ENCODE measurements at places on chromosomes 12 and 14.

GRCh38 chr12:98401427-98401826, 114.0 kb upstream of the TMPO start:
- no peak for DNase-seq

- no peak for DNase-seq
Measured at GRCh38 chr14:91681893-91682563, 49.9 kb downstream of the CATSPERB start.

- peak; percentile 23 for DNase-seq
Measured at GRCh38 chr14:51652168-51653078, 713 bp downstream of the FRMD6 start.

- DNase-seq, result no peak
Measured at GRCh38 chr12:11849757-11850504, 200.5 kb downstream of the ETV6 start.

GRCh38 chr12:97640826-97641225, 178.2 kb downstream of the RMST start:
- no peak for DNase-seq

- DNase-seq, result no peak
Measured at GRCh38 chr12:42810006-42810405, 220.5 kb upstream of the PRICKLE1 start.

DNA sequence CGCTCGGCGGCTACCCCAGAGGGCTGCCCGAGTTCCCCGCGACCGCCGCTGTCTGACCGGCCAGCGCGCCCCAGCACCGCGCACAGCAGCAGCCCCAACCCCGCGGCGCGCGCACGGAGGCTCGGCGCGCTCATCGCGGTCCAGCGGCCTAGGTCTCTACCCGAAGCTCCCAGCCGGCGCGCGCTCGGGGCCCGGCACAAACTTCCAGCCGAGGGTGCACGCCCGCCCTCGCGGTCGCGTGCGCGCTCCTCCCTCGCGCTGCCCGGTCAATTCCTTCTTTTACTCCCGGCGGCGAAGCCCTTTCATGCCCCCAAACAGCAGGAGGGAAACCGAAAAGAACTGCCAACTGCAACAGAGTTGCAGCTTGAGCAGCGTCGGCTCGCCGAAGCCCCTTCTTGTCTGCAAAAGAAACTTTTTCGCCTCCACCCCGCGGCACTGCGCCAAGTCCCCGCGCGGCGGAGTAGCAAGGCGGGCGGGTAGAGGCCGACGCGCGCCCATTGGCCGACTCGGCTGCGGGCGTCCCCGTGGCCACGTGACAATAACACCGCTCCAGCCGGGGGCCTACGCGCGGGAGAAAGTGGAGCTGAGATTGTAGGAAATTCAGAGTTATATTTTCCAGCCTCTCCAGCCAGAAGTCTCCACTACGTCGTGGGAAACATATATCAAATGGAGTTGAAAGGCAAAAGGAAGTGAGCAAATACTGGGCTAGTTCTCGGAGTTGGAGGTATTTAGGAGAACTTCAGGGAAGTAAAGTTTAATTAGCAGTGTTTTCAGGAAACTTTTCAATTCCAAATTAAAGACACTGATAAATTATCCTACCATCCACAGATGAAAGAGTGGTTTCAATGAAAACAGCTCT, at the start of gene LRIG3:
LRIG3 (minus strand) TSS at position 403 of the 859 bp plus-strand sequence; CDS start at position 134, 269 bp downstream.
- peak; percentile 56 for DNase-seq

DNA sequence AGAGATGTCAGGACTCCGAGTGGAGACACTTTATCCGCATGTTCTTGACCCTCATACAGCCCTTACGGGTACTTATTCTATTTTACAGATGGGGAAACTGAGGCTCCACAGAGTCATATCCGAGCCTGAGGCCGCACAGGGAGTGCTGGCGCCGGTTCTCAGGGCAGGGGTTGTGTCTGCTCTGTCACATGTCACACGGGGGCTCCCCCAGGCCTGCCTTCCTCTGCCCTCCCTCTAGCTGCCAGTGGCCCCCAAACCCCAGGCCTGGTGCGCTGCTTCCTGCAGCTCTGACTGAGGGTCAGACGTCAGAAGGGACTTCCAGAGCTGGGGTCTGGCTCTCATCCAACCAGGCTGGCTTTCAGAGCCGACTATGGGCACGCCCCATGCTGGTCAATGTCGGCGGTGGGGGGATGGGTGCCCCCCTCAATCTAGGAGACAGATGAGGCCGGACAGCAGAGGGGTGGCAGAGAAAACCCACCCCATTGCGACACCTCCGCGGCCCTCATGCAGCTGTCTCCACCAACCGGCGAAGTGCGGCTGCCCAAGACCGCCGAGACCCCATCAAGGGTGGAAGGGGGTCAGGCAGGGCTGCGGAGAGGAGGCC, 811 bp upstream of the INF2 start:
- DNase-seq, result no peak

GRCh38 chr12:21656905-21657325, 727 bp downstream of the LDHB start:
- peak; percentile 42 for DNase-seq

DNA sequence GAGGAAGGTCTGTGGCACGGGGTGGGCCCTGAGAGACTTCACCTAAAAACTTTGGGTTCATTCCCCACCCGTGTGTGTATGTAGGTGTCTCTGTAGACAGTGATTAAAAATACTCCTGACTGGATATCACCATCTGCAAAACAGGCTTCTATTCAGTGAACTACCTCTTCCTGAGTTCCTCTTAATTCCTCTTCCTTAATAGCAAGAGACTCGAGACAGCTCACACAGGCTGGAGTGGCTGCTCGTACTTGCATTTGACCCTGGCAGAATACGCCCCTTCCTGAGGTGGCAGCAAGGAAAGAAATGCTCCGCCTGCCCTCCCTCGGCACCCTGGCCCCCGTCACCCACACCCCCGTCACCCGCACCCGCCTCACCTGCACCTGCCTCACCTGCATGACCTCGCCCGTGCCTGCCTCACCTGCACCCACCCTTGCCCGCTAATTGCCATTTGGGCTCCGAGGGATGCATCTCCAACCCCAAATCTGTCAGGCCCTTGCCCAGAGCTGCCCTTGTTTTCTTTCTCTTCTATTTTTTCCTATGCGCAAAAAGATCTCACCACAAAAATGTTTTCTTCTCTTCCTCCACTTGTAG, 90.0 kb downstream of the FBXL14 start:
- DNase-seq, result no peak

GRCh38 chr14:72906316-72906715, 12.4 kb upstream of the DPF3 start:
- DNase-seq, result no peak

DNA sequence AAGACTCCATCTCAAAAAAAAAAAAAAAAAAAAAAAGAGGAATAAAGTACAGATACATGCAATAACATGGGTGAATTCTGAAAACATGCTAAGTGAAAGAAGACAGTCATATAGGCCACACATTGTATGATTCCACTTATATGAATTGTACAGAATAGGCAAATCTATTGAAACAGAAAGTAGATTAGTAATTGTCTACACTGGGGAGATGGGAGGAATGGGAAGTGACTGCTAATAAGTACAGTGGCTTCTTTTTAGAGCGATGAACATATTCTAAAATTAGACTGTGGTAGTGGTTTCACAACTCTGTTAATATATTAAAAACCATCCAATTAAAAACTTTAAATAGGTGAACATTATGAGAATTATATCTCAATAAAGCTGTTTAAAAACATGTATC, 74.4 kb downstream of the ANKS1B start:
- no peak for DNase-seq

DNA sequence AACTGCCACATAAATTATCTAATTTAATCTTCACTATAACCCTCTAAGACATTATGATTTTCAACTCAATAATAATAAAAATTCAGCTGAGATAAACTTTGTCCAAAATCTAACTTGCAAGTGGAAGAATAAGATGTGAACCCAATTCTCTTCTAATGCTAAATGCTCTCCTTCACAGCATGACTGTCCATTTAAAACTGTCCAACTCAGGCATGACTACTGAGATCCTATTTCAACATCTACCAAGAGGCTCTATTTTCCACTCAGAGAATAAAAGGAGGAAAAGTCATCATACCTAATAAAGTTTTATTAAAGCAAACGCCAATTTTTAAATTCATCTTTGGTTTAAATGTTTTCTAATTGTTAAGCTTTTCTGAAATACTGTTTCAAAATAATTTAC, 183.6 kb downstream of the MED13L start:
- no peak for DNase-seq

DNA sequence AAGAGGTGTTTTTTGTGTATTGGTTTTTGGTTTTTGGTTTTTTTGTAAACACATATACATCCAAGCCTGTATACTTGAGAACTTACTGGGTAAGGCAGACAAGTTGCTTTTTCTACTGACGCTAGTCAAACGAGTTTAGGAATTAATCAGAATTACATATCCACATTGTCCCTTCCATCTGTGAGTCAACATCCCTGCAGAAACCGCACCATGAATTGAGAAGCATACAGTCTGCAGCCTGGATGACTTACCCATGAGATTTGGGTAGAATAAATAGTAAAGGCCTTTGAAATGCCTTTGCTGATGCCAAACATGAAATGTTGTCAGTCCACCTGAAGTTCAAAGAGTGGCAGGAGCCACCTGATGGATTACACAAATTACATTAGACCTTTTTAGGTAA, 21.4 kb upstream of the C12orf42 start:
- DNase-seq, result no peak

- DNase-seq, result no peak
Measured at GRCh38 chr12:49875115-49875720, 28.5 kb downstream of the FAIM2 start.

GRCh38 chr12:1758887-1759286, 61.5 kb upstream of the LRTM2 start:
- no peak for DNase-seq

- DNase-seq, result peak; percentile 52
Measured at GRCh38 chr12:109544955-109545531, 28.3 kb downstream of the MMAB start.

- DNase-seq, result no peak
Measured at GRCh38 chr12:53995378-53996239, 4.4 kb upstream of the HOXC9 start.

DNA sequence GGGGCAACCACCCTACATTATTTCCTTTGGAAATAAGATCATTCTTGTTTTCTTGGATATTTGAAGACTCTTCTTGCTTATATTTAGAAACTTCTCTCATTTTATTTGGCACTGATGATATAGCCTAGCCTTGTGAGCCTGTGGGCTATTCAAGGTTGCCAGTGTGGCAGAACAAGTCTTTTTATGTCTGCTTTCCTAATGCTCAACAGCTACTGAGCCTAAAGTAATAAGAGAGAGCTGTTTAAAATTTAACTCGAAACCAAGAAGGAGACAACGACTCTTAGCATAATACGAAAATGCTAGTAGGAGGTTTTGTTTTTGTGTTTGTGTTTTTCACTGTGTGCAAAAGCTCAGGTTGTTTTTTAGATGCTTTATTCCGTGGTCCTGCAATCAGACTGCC, 104.0 kb upstream of the CPM start:
- DNase-seq, result no peak

- no peak for DNase-seq
Measured at GRCh38 chr14:26606729-26607312, 9.0 kb upstream of the NOVA1 start.

DNA sequence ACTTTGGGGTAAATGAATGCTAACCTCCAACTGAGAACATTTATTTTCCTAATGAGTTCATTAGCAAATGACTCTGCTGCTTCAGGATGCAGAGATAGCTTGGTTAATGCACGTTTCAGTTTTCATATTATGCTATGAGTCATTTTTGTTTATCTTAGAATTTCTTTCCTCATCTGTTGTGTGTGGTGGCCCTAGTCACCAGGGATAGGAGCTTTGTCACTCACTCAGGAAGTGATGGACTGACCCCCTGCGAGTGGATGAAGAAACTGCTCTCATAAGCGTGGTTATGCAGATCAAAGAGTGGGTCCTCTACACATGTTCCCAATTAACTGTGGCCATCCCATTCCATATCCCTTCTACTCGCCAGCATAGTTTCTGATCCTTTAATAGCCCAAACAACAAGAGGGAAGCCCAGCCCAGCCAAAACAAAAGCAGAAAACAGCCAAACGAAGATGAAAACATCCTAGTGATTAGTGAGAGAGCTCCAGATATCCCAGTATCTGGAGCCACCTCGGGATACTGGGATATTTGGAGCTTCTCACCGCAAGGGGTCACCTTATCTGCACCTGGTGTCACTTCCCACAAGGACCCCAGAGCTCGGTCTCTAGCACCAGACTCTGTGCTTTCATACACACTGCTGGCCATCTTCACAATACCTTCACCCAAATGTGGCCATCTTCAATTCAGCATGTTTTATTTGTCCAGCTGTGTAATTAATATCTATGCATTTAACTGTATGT, 8.6 kb downstream of the TC2N start:
- no peak for DNase-seq

GRCh38 chr12:58731096-58731495, 189.2 kb downstream of the LRIG3 start:
- no peak for DNase-seq
